Brain (organoid and tissue), 16 donors: ENCODE measurements at places on chromosomes 5 and 9.
A peak's percentile ranks its signal among the peaks of the same experiment; 100 is the strongest.

- DNase-seq, result no peak
These were observed 167.5 kb downstream of the CDK5RAP2 start for GRCh38 chr9:120412425-120412951.

- no peak for DNase-seq
These were observed 155.9 kb upstream of the SHB start for GRCh38 chr9:38224941-38225340.

DNA sequence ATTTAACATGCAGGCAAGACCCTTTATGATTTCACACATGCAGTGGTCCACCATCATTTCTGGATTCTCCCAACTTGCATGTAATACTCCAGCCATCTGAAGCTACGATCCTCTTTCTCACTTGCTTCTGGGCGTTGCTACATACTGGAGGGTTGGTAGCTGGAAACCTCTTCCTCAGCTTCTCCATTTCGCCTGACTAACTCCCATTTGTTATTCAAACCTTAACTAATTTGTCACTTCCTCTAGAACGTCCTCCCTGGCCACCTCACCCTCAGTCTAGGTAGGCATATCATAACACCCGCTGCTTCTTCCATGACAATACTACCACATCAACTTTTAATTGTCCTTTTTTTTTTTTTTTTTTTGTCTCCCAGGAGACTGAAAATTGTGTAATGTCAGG, 72.6 kb upstream of the EQTN start:
- no peak for DNase-seq

DNA sequence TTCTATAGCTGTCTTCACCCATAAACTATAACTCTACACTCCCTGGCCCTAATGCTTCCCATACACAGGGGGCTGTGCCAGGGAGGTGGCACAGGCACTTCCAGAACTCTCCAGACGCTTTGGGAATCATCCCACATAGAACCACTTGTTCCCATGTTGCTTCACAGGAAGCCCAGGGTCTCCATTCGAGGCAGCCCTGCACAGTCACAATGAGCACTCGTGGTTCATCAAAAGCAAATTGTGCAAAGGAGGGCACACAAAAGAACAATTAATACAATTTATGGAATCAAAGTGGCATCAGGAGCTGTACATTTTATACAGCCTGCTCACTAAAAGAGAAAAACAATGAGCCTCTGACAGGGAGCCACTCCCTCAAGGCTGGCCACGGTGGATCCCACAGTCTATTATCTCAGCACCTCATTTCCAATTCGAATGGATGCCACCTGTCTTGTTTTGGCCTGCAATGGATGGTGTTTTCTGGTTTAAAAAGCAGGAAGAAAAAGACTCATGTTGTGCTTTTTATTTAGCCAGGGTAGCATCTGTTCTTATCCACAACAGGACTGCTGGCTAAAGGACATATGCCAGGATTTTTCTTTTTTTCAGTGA, 354.8 kb downstream of the ENC1 start:
- DNase-seq, result peak; percentile 88

GRCh38 chr5:77163453-77163852, 47.0 kb upstream of the PDE8B start:
- no peak for DNase-seq

DNA sequence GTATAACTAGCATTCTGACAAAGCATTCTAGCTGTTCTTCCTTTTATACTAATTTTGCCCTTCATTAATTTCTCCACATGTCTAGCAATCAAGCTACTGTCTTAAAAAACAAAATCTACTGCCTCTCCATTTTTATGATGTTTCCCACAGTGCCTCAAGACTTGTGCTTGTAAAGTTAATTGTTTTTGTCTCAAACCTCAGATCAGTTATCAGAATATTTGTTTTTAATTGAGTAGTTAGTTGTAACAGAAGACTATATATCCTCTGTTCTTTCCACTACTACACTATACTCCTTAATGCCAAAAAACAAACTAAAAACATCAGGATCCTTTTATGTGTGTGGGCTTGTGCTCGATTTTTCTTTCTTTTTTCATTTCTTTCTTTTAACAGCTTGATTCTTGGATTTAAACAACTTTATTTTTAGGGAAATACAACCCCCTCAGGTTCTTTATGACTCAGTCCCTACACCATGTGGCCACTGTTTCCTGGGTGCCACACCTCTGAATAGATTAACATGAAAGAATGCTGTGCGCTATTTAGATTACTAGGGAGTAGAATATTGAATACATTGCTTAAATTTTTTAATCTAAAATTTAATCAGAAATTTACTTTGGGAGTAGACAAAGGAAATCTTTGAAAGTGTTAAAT, 1.2 kb downstream of the ASPN start:
- no peak for DNase-seq

- DNase-seq, result no peak
These were observed 38.7 kb downstream of the TTC39B start for GRCh38 chr9:15268317-15268716.

- DNase-seq, result no peak
These were observed 70.1 kb upstream of the UNC5A start for GRCh38 chr5:176740131-176740701.
